CD4-positive, alpha-beta T cell treated with Interleukin-4 for 4 hours (primary cell): ENCODE measurements at places on chromosomes 2 and 18.

DNA sequence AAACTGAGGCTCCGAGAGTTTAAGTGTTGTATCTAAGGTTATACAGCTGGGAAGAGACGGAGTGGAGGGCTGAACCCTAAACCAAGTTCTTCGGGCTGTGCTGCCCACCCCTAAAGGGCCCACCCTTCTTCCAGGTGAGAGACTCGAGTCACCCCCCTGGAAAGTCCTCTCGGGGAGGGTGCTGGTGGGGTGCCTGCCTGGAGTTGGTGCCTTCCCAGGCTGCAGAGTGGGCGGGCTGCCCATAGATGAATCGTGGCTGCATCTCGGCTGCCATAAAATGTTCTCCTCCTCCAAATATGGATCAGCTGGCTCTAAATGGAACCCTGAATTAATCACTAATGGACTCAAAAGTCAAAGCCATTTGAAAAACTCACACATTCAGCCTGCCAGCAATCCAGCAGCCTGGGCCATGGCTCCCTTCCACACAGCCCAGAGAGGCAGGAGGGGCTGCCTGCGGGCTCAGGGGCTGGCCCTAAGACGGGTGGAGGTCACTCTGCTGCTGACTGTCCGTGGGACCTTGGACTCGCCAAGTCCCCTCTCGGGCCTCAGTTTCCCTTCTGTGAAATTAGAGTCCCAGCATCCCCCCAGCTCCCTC lies 7.7 kb downstream of the CIB4 start:
- no peak for DNase-seq

GRCh38 chr2:9074930-9075329 lies 71.4 kb upstream of the MBOAT2 start:
- no peak for DNase-seq

GRCh38 chr2:137865954-137866540 lies 98.2 kb upstream of the HNMT start:
- DNase-seq, result peak; percentile 37

DNA sequence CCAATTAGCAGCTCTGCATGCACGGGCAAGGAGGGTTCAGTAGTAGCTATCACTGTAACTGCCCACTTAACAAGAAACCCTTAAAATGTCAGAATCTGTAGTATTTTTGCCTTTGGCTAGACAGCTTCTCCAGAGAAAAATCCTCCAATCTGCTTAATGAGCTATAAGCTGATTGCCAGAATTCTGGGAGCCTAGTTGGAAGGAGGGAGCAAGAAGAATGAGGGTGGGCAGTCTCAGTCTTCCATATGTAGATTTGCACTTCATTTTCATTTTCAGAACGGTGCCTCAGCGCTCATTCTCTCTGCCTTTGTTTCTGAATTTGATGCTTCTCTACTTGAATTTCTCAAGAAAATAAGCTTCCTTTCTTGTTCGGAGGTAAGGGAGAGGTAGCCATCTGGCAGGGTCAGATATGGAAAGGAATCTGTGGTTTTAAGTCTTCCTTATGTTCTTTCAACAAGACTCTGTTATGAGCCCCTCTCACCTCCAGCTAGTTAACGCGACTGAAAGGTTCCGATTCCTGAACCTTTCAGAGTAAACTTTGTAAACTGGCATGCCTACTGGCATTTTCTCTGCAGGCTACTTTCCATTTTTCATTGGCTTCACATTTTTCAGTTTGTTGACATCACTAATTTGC lies 53.5 kb downstream of the HNRNPLL start:
- no peak for DNase-seq

- DNase-seq, result no peak
Measured at GRCh38 chr2:239588451-239589269, 187.8 kb upstream of the HDAC4 start.

GRCh38 chr2:39399570-39399969 lies 37.5 kb downstream of the MAP4K3 start:
- no peak for DNase-seq

GRCh38 chr2:234919711-234920110 lies 32.1 kb upstream of the SH3BP4 start:
- no peak for DNase-seq

DNA sequence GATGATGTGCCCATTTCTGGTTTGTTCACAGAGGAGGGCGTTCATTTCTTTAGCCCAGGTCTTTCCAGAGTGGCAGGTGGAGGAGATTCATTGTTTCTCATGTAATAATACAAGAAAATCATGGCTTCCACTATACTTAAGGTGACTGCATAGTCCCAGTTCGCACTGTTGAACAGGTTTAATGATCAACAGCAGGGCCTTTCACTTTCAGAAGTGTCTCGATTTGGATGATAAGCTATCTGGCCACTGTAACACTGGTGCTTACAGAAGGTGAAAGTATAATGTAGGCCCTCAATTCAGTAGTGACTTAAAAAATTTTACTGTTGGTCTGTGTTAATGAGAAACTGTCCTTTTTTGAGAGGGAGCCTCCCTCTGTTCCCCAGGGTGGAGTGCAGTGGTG lies 1.4 kb downstream of the RMC1 start:
- DNase-seq, result peak; percentile 30

DNA sequence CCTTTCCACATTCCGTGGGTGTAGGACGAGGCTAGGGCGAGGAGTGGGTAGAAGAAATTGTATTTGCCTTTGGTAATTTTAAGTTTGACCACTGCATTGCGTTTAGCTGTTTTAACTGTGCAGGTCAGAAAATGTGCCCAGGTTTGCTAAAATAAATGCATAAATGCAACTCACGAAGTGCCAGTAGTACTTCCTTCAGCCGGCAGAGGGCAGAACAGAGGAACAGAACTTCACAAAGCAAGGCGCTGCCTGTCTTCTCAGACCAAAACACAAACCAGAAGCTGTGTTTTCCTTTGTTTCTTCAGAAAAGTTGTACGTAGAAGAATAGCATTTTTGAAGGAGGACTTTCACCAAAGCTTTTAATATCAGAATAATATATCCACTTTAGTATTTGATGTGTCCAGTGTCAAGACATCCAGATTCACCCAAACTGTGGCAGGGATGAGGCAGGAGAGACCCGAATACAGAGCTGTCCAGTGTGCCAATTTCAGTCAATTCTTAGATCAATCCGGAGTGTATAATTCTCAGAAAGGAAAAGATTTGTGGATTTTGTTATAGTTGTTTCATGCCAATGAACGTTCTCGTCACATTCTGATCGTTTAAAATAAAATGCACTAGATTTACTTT lies 348.6 kb downstream of the DLGAP1 start:
- peak; percentile 49 for DNase-seq

GRCh38 chr2:41709702-41710599 lies 337.9 kb upstream of the PKDCC start:
- no peak for DNase-seq

- no peak for DNase-seq
Measured at GRCh38 chr2:5695654-5696403, 3.6 kb downstream of the SOX11 start.

- DNase-seq, result no peak
Measured at GRCh38 chr18:24613896-24614640, 153.6 kb downstream of the HRH4 start.
